Stomach (tissue), 19 donors: ENCODE measurements at places on chromosomes 3 and 15. TPM values are rescaled to one million over a fixed set of nuclear protein-coding genes. Genes with fewer than 3 reads are reported as not detected.

Gene PRR20G
- not detected for polyA plus RNA-seq

Gene CHRFAM7A
- polyA plus RNA-seq = 0.25 TPM

GRCh38 chr3:8574040-8574669 lies 70.4 kb downstream of the SSUH2 start:
- no peak for DNase-seq

DNA sequence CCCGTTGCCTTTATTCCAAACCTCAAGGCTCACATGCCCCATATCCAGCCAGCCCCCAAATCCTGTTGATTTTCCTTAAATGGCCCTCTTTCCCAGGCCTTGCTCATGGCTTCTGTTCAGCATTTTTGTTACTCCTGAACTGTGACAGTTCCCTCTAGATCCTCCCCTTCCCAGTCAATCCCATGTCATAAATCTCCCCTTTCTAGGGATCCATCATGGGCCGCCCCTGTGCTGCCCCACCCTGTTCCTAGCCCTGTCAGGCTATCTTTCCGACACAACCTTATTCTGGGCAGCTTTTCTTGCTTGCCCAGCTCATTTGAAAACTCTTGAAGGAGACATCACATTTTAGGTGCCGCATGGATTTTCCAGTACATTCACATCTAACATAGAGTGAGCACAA lies 84.8 kb downstream of the TLE3 start:
- no peak for DNase-seq

DNA sequence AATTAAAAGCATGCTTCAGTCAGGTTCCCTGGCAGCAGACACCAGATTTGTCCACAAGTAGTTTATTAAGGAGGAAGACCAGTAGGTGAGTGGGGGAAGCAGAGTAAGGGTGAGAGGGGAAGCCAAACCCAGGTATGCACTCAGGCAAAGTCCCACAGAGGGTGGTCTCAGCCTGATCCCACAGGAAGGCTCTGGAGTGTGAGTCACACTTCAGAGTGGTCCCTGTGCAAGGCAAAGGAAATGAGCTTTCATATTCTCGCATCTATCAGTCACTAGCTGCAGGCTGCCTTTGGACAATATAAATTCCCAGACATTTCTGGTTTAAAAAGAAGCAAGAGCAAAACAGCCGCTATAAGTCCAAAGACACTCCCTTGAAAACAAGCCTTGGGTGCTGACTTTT lies 78.5 kb downstream of the TRANK1 start:
- no peak for DNase-seq

DNA sequence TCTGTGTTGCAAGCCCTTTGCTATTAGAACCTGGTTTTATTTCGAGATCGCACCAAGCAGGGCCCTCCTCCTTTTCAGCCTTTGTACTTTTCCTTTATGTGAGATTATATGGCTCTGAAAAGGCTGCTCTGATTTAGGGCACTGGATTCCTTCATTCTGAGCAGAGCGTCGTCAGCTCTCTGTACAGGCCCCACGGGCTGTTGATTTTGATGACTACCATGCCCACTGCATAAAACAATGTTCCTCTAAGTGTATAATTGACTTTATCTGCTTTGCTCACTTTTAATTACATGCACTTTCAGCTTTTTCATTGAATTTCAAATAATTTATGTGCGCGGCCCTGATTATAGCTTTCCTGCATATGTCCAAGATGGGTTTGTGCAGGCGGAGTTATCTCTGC lies 4.4 kb upstream of the PSMD6 start:
- no peak for DNase-seq

Gene GCSAM
- polyA plus RNA-seq = not detected

DNA sequence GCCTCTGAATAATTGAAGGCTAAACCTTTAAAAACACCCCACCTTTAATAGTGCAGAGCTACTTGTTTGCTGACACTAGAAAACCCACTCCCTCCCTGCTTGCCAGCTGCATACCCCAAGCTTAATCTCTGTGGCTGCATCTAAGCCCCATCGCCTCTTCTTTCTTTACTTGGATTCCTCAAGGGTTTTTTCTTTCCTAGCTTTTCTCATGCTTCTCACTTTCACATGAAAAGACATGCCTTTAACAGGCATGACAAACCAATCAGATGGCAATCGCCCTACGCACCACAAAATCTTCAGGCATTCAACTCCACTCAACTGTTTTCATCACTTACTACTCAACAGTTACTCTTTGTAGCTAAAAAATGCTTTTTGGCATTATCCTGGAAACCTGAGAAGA lies 77.5 kb downstream of the PLD1 start:
- DNase-seq = no peak

GRCh38 chr3:149263856-149264255 lies 42.2 kb upstream of the CP start:
- DNase-seq = no peak

GRCh38 chr15:22979238-22980188 lies 655 bp downstream of the CYFIP1 start:
- peak; percentile 84 for DNase-seq

Gene LRRC31
- 2.6 TPM for polyA plus RNA-seq

DNA sequence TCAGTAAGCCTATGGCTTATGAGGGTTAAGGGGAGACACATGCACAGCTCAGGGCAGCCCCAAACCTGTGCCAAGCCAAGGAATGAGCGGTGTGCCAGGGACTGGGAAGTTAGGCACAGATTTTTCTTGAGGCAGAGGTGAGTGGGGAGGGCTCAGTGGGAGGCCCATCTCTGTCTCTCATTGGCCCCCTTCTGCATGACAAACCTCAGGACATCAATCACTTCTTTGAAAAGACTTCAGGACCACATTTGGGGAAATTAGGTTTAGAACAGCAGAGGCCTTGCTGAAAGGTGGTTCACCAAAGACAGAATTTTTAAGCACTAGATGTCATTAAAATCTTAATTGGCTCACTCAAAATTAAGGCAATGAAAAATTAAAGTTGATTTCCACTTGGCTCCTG lies 57.2 kb downstream of the RAB11A start:
- no peak for DNase-seq

GRCh38 chr3:6097556-6097955 lies 763.4 kb upstream of the GRM7 start:
- DNase-seq = no peak

DNA sequence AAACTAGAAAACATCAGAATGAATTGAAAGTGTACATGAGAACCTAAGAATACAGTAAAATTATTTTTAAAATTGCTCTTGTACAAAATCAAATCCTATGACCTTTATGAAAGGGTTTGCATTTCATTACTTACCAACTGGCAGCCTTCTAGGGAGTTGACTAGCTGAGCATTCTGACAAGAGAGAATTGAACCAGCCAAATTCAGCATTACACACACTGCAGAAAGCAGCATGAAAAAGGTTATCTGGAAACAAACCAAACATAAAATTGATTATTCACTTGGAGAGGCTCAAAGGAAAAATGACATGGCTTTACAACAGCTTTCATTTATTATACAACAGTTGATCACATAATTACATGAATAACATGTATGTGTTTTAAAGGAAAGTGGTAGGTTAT lies 17.4 kb downstream of the NSMCE3 start:
- no peak for DNase-seq

Gene CSPG5
- not detected for polyA plus RNA-seq

Gene COPG1
- polyA plus RNA-seq = 79.8 TPM

- peak; percentile 34 for DNase-seq
Measured at GRCh38 chr3:66499881-66500575, 794 bp downstream of the LRIG1 start.

- DNase-seq = no peak
Measured at GRCh38 chr3:197028728-197029510, 698 bp downstream of the MELTF start.

Gene CSPG4
- 15.5 TPM for polyA plus RNA-seq

Gene ROBO2
- 0.45 TPM for polyA plus RNA-seq

Gene POTEB
- not detected for polyA plus RNA-seq

- DNase-seq = no peak
Measured at GRCh38 chr3:64185436-64185835, 39.8 kb downstream of the PRICKLE2 start.

DNA sequence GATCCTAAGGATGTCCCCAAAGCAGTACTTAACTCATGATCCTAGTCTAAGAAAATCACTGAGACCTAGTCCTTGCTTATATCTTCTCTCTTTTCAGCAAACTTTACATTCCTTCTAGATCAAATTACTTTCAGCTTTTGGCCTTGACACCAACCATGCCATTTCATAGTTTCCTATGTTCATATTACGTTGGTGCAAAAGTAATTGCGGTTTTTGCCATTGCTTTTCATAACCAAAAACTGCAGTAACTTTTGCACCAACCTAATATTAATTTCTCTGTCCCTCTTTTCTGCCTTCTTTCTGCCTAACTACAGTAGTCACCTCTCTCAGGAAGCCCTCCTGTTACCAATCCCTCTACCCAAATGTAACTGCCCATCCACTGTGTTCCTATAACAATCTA lies 36.8 kb downstream of the CCDC191 start:
- DNase-seq = no peak

Gene CADM2
- 0.80 TPM for polyA plus RNA-seq

DNA sequence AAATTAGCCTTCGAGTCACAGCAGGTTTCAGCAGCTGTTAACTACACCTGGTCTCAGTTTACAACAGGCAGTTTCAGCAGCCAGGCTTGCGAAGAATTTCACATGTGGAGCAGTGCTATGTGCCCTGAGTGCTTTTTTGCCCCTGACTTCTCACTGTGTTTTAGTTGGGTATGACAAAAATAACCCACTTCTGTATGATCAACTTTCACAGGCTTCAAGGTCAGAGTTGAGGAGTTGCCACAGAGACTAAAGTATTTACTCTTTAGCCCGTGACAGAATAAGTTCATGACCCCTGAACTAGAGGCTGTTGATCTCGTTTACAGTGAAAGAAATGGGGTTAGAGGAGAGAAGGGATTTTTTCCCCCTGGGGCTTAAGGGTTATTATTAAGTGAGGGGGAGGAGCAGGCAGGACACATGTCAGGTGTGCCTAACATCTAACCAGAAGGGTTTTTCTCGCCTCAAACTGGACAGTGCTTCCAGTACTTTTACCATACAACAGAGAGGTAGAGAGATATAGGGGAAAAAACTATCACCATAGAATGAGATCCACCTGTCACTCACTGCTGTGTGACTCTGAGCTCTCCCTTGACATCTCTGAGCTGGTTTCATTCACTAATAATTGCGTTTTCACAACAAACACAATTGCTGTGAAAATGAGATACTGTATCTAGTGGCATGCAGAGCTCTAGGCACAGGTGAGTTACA lies 14.0 kb upstream of the TOPBP1 start:
- DNase-seq = no peak

Gene CCK
- not detected for polyA plus RNA-seq

DNA sequence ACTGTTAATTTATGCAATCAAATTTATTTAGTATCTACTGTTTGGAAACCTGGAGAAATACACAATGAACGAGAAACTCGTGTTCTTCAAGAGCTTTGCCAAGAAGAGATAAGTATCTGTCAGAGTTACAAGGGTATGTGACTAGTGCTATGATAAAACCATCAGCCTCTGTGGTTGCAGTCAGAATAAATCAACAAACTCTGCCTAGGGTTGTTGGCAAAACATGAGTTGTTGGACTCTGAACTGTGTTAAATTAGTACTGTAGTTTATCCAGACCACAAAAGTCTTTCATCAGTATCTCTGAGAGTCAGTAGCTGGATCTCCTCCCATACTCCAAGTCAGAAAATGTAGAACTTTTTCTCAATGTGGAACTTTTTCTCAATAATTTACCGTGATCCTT lies 918.4 kb downstream of the NAALADL2 start:
- no peak for DNase-seq

DNA sequence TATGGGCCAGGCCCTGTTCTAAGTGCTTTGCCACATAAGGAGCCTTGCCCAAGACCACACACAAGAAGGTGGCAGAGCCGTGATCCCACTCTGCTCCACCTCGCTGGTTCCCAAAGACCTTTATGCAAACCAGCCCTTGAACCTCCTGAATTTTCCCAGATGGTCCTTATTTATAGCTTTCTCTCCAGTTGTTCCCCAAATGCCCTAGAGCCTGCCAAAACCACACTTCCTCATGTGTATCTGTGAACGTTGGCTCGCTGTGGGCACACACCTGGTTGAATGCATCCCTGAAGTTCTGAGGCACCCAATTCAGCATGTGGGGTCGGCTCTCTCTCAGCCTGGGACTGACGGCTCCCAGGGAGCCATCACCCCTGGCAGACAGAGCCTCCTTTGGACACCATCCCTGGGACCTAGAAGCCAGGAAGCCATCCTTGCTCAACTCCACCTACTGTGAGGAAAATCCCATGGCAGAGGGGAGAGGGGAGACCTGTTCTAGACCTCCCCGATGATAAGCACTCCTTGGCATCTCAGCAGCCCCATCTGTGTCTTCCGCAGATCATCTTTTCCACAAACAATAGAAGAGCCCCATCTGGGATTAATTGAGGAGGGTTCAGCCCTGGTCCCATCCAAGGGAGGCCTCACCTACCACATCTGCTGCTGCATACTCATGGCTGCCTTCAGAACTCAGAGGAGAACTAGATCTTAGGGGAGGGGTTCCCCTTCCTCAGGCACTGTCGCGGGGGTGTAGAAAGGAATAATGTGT lies 42.3 kb upstream of the LIMD1 start:
- no peak for DNase-seq

Gene VILL
- polyA plus RNA-seq = 24.1 TPM

GRCh38 chr3:60178931-60179653 lies 1072.2 kb downstream of the FHIT start:
- DNase-seq = no peak

Gene AGBL1
- polyA plus RNA-seq = not detected

Gene RTP1
- polyA plus RNA-seq = not detected

DNA sequence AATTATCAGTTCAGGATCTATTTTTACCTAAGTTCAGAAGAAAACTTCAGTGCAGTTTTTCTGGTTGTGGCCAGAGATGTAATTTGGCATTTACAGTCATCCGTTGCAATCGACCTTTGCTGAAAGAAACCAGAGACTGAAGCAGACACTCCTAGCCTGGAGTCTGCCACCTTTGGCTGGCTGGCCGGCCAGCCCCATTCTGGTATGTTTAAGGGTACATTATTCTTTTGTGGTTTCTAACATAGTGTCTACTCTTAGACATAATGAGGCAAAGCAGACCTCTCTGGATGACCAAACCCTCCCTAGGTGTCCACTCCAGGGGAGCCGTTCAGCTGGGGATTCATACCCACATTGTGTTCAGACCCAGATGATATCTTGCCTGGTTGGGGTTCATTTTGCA lies 275.9 kb upstream of the TPM1 start:
- DNase-seq = no peak

Gene SNTN
- not detected for polyA plus RNA-seq

Gene SENP8
- 1.7 TPM for polyA plus RNA-seq

- DNase-seq = no peak
Measured at GRCh38 chr15:29283381-29283780, 13.8 kb upstream of the NSMCE3 start.
